ENCODE measurements at places on chromosomes 2 and 18. TPM values are rescaled to one million over a fixed set of nuclear protein-coding genes. Genes with fewer than 3 reads are reported as not detected.

- no peak for DNase-seq
Observed at GRCh38 chr2:112870841-112871835, 34.6 kb upstream of the IL1B start.

GRCh38 chr2:180006231-180006630, 866 bp downstream of the CWC22 start:
- DNase-seq: no peak

- no peak for DNase-seq
Observed at GRCh38 chr18:79576686-79577351, 102.8 kb upstream of the CTDP1 start.

DNA sequence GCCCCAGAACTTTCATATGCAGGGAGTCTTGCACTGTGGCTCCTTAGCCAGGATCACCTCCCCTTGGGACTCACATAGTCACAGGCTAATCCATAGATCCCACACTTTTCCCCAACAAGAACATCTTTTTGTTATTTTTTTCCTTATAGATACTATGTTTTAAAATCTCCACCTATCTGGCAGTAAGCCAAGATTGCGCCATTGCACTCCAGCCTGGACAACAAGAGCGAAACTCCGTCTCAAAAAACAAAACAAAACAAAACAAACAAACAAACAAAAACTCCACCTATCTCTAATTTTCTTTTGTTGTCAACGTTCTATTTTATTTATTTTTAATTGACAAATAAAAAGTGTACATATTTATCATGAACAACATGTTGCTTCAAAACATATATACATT, 141.7 kb downstream of the PDE11A start:
- DNase-seq: no peak

GRCh38 chr18:2910261-2910660, 63.5 kb downstream of the EMILIN2 start:
- DNase-seq: no peak

DNA sequence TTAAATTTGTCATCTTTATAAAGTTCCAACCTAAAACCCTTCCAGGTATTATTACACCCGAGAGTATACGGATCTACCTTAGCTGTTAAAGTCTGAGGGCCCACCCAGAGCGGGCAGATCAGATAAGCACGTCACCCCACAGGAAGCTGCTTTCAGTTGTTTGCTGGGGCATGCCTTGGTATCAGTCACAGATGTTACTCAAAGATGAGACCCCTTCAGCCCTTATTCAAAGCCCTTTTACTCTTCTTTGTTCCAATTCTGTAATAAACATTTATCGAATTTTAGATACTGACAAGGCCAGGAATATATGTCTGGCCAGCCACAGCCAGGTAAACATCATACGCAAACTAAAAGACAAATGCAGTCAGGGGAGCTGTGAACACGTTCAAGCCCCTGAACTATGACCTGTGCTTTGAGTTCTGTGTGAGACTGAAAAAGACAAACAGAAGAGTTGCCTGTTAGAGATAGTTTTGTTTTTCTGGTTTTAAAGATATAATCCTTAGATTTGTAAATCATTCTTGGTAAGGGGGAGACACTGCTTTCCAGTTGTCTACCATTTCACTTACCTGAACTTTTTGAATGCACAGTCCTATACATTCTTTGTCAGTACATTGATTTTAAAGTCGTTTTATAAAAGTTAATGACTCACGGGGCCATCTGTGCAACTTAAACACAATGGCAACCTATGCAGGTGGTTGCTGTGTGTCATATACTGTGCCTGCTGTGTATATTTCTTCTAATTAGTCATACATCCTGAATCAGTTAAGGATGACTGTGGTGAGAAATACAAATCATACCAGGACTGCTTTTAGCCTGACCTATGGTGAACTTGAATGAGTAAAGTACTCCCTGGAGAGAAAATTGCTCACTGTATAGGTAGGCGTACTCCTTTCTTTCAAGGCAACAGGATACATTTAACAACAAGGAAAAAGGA, 100.5 kb upstream of the ITPRID2 start:
- DNase-seq: no peak

DNA sequence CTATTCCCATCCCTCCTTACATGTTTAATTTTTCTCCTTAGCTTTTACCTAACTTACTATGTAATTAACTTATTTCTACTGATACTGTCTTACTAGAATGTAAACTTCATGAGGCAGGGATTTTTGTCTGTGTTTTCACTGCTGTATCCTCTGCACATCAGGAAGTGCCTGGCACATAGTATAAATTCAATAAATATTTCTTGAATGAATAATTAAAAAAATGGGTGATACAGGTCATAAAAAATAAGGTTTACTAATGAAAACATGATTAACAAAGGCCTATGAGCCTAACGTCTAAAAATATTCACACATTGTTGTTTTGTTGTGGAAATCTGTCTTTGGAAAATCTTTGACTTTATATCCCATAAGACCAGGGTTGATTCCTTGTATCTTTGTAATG, 4.5 kb downstream of the RBKS start:
- DNase-seq: no peak

DNA sequence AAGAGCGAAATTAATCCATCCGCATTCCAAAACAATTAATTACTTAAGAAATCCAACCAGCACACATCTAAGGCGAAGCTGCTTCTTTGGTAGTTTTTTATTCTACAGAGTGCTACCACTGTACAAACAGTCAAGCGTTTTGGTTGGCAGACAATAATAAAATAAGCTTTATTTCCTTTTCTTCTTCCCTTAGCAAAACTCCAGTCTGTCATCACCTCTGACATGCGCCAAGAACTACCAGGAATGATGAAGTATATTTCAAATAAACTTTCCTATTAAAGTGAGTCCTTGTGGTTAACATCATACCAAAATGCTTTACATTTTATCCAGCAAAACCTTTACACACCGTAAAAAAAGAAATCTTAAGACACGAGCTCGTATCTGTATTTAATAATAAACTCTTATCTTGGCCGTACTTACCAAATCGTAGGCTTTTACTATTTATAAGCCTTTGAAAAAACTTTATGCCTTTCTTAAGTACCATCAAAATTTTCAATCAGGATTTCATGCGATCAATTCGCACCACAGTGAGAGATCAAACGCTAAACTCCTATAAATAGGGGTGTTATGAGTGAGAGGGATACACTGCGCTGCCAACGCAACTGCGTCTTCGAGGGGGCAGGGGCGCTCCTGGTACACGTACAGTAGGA, 1.3 kb downstream of the ATL2 start:
- DNase-seq: no peak

- no peak for DNase-seq
Observed at GRCh38 chr18:48766026-48766425, 184.7 kb downstream of the SMAD7 start.

- peak; percentile 3 for DNase-seq
Observed at GRCh38 chr2:190179754-190180312, 117.3 kb upstream of the MSTN start.

GRCh38 chr2:80482276-80482675, 177.7 kb upstream of the LRRTM1 start:
- no peak for DNase-seq

GRCh38 chr18:73980289-73980979, 167.2 kb downstream of the FBXO15 start:
- DNase-seq: peak; percentile 11

DNA sequence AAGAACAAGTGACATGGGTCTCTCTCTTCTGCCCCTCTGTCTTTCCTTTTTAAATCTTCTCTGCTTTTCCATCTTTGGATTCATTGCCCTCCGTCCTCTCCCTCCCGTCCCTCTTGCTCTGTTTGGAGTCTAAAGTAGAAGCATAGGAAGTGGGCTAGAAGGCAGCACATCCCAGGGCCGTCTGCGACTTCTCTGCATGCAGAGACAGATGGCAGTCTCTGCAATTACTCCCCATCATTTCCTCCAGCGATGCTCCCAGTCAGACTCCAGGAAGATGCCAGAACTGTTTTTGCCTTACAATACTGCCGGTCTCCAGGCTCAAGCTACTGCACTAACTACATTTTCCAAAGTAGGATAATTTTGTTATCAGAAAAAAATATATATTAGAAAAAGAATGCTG, 35.2 kb upstream of the LPIN2 start:
- no peak for DNase-seq

DNA sequence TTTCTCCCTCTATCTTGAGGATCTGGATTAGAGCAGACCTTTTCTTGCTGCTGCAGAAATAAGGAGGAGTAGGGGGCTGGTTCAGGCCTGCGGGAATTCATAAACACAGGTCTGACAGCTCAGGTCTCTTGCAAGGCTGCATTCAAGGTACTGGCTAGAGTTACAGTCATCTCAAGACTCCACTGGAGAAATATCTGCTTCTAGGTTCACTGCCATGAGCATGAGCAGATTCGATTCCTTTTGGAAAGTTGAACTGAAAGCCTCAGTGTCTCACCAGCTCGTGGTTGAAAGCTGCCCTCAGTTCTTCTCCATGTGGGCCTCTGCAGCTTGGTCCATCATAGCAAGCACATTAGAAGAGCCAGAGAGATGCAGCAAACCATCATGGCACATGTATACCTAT, 124.4 kb upstream of the SETBP1 start:
- no peak for DNase-seq

DNA sequence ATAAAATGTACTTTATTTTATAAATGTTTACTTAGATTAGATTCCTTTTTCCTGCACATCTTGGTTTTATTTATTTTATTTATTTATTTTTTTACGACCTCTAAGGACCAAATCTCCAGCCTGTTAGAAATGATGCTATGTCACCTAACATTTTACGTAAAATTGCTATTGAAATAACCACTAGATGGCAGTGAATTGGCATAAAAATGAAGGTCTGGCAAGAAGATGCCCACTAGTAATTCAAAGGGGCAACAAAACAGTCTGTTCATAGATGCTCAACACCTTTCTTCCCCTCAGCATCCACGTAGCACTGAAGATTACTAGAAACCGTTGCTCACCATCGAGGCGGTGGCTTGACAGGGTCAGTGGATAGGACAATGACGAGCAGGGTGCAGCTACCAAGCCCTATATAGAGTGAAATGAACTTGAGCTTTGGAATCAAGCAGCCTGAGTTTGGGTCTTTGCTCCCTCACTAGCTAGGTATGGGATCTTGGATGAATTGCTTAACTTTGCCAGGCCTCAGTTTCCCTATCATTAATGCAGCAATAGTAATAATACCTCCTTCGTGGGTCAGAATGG, 128.7 kb upstream of the L3MBTL4 start:
- peak; percentile 46 for DNase-seq

- DNase-seq: no peak
Observed at GRCh38 chr18:76544511-76545345, 49.7 kb upstream of the ZNF516 start.

The DNER gene
- 67.2 TPM for polyA plus RNA-seq

The TMX3 gene
- polyA plus RNA-seq: 82.9 TPM

The CAPN14 gene
- 0.13 TPM for polyA plus RNA-seq

The ANKRD62 gene
- 0.10 TPM for polyA plus RNA-seq

The UGT1A5 gene
- not detected for polyA plus RNA-seq

Measured in left kidney (tissue), 8 donors.